ENCODE measurements at places on chromosomes 4 and X. TPM values are rescaled to one million over a fixed set of nuclear protein-coding genes. Genes with fewer than 3 reads are reported as not detected.

The GAGE12F gene
- total RNA-seq = not detected

The XAGE1B gene
- not detected for total RNA-seq

The DDX53 gene
- 0.36 TPM for total RNA-seq

The TKTL1 gene
- total RNA-seq = 4.4 TPM

The IBSP gene
- not detected for total RNA-seq

The CITED1 gene
- 11.5 TPM for total RNA-seq

The CPZ gene
- total RNA-seq = 1.4 TPM

The ADGRL3 gene
- total RNA-seq = 90.0 TPM

The ANKRD17 gene
- 51.5 TPM for total RNA-seq

The CT45A10 gene
- total RNA-seq = not detected

The PLCXD1 gene
- 26.4 TPM for total RNA-seq

The FOXR2 gene
- total RNA-seq = 0.36 TPM

The DCHS2 gene
- 13.7 TPM for total RNA-seq

The DSPP gene
- total RNA-seq = 0.46 TPM

The DCAF4L1 gene
- 0.45 TPM for total RNA-seq

The KLKB1 gene
- total RNA-seq = 0.71 TPM

All from motor neuron (in vitro differentiated cells).